ENCODE measurements at places on chromosomes 5 and 9.
A peak's percentile ranks its signal among the peaks of the same experiment; 100 is the strongest.

- no peak for DNase-seq
Measured at GRCh38 chr5:73693573-73694061, 67.6 kb downstream of the ARHGEF28 start.

DNA sequence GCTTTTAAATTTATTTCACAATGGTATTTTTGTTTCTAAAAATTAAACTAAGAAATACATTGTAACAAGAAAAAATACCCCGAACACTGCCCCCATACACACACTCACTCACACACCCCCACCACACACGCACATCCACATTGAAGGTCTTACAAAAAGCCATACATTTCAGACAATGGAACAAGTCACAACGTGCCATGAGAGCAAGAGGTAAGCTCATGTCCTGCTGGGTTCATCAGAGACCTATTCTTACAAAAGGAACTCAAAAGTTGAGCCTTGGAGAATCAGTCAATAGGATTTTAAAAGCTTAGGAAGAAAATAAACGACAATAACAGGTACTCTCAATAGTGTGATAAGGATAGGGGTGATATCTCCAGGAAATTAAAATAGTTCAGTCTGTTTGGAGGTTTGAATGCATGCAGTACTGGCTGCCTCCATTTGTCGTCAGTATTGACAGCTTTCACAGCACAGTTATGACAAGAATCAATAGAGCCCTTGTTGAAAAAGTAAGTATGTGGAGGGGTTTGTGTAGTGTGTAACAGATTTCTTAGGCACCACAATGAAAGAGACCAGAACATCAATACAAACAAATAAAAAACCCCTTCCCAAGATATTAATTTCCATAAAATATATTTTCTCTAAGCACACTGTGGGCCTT, 1826.2 kb upstream of the CDH6 start:
- DNase-seq, result no peak

DNA sequence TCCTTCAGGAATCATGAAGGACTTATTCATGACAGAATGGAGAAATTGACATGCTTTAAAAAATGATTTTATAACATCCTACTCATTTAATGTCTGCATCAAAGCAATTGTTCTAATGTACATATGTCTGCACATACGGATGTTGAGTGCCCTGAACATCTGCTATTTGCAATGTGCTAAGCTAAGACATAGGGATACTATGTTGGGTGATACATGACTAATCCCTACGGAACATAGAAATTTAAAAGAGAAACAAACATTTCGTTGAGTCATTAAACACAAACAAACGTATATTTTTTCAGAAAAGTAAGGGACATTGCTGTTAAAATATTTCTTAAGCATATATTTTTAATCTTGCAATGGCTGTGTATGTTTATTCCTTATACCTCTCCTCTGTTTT, 686.5 kb upstream of the ADAMTS16 start:
- no peak for DNase-seq

DNA sequence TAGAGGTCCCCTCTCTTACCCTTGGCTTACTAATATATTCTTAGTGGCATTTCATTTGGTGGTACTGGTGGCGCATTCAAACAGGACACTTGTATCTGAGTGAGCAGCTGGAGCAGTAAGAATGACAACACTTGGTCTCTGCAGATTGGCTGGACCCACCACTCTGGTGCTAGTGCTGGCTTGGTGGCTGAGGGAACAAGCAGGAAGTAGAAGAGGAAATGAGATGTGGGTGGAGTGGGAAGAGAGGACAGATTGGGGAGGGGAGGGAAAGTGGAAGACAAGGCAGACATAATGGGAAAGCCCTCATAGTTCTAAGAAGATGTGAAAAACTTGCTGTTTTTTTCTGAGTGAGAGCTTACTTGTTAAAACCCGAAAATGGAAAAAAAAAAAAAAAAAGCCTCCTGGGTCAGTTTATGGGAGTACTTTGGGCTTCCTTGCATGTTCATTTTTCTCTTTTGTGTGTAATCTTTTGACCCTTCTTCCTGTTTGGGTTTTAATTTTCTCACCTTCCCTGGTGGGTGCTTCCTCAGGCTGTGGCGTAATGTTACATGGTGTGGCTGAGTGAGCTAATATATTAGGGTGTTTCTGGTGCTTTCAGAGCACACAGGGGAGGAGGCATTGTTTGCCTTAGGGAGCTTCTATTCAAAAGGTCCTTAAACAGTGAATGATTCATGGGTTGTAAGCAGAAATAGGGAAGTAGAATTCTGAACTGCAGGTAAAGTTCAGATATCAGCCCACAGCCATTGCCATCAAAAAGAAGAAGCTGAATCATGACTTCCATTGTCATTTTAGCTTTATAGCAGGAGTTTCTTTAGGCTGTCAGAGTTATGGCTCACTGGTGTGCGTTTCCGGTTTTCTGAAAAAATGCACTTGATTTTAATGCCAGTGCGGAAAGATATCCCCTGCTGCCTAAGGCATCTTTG, 52.3 kb downstream of the TLE4 start:
- no peak for DNase-seq

DNA sequence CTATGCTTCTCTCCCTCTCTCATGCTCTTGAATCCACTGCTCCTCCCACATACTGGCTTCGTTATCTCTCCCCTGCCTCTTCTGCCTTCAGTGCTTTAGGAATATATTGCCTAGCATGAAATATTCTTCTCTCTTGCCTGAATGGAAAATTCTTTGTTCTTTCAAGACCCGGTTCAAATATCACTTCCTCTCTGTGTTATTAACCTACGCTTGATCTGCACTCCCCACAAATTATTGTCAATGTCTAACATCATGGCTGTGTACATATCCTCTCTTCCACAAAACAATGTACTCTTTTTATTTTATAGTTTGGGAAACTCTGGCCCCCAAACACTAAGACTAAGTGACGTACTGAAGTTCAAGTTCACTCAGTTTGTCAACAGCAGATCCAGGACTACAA, 211.0 kb downstream of the SEC61B start:
- DNase-seq, result no peak

- DNase-seq, result no peak
Measured at GRCh38 chr5:32394981-32395380, 49.6 kb downstream of the ZFR start.

DNA sequence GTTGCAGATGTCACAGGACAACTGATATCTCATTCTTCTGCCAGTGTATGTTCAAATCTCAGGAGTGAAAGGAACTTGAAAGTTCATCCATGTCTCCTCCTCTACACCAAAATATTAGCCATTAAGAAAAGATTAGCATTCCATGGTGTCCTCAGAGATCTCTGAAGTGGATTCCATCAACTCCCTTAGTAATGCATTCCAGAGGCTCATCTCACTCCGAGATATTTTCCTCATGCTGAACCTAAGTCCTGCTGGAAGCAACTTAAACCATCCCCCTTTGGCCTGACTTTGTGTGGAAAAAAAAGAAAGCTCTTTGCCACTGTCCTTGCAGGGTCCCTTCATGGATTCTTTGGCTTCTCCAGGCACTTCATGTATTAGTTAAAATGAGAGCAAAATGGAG, 155.7 kb upstream of the ZNF462 start:
- no peak for DNase-seq

- DNase-seq, result no peak
Measured at GRCh38 chr5:14101922-14102321, 41.2 kb upstream of the TRIO start.

- no peak for DNase-seq
Measured at GRCh38 chr5:179126506-179126991, 66.4 kb downstream of the ZNF354C start.

DNA sequence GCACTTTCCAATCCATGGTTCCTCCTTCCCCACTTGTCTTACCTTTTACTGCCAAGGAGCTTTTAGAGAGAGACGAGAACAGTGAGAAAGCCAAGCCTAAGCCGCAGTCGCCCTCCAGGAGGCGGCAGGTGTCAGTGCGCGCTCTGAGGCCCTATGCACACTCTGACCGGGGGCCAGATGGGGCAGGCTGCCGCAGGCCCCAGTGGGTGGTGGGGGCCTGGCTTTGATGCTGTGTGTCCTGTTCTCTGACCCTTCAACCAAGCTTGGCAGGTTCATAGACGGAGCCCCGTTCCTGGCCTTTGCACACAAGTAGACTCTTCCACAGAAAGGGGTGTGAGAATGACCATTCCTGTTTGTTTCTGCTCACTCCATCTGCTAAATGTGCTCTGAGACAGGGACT, 77.3 kb downstream of the WNK2 start:
- peak; percentile 5 for DNase-seq

DNA sequence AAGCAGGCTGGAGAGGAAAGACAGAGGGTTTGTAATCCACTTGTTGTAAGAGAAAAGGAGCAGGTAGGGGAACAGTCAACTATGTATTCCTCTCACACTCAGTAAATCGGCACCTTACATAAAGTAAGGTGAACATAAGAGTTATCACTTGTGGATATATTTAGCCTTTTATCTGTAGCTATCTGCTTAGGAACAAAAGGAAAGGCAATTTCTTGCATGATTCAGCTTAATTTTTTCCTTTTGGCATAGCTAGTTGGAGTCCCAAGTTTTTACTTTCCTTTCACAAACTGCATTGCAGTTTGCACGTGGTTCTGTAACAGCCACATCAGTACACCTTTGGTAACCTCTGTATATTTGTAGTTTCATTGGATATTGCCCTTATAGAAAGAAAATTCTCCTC, 250.9 kb upstream of the PIK3R1 start:
- no peak for DNase-seq

GRCh38 chr9:130112538-130113151, 58.9 kb downstream of the GPR107 start:
- no peak for DNase-seq

DNA sequence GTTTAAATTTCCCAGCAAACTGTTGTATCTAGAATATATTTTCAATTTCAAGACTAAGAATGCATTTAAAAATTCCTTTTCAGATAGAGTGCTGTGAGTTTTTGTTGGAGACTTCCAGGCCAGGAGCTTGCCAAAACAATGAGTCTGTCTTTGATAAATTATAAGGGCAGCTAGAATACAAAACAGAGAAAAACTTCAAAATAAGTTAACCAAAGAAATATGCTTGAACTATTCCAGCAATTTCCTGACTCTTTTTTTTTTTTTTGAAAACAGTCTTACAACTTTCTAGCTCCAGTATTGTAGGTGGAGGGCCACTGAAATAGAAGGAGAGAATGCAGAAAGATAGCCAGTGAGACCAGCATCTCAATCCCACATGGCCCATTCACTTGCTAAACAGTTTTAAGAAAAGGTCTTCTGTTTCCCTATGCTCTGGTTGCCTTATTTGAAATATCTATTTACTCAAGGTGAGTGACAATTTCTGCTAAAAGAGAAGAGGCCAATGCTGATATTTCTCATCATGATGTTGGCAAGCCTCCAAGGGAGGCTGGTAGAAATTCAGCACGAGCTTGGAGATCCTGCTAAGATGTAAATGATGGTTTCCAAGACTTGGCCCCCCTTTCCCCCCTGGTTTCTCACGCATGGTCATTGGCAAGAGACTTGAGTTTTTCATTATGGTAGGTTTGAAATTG, 103.2 kb downstream of the USP20 start:
- no peak for DNase-seq

- no peak for DNase-seq
Measured at GRCh38 chr9:8745347-8745746, 945.8 kb upstream of the DMAC1 start.

GRCh38 chr9:16718952-16719351, 151.5 kb downstream of the BNC2 start:
- no peak for DNase-seq

- DNase-seq, result no peak
Measured at GRCh38 chr9:135087489-135087792, at the start of gene OLFM1. OLFM1 (plus strand) TSS chr9:135087668; CDS start chr9:135087990, 322 bp downstream.

DNA sequence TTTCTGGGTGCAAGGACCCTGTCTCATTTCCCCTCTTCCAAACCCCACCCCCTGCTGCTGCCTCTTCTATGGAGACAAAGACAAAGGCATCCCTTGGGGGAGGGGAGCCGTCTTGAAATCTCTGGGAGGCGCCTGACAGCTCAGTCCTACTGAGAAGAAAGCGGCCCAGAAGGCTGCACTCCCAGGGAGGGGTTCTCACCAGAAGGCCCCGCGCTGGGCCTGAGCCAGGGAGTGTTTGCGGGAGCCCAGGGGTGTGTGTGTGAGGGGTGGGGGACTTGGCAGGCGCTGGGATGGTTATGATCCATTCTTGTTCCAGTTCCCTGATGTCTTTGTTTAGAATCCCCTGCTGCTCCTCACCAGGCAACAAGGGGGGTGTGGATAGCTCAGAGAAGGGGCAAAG, 45.7 kb upstream of the ALDH1B1 start:
- peak; percentile 47 for DNase-seq

DNA sequence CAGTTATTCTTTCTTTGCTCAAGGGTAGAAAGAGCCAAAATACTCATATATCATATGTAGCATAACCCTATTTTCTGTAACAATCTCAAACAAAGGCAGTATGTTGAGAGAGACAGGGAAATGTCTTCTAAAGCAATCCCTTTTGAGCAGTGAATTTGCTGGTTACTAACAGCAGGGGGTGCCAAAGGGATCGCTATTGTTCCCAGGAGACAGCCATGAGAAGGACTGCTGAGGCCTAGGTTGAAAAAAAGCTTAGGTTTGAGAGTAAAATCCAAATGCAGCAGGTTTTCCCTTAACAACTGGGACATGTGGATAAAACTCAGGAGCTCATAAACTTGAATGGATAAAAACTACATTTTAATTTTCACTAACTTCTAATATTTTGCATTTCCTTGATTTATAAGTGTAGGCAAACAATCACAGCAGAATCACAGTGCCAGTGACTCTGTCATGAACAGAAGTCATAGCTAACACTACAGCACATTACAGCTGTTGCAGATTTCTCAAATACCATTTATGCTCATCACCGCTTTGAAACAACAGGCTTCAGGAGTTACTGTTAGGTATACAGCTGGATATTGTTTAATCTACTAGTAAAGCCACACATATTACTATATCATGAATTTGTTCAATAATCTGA, 148.4 kb downstream of the MAPKAP1 start:
- peak; percentile 56 for DNase-seq

GRCh38 chr9:131142160-131142559, 16.8 kb downstream of the NUP214 start:
- no peak for DNase-seq

DNA sequence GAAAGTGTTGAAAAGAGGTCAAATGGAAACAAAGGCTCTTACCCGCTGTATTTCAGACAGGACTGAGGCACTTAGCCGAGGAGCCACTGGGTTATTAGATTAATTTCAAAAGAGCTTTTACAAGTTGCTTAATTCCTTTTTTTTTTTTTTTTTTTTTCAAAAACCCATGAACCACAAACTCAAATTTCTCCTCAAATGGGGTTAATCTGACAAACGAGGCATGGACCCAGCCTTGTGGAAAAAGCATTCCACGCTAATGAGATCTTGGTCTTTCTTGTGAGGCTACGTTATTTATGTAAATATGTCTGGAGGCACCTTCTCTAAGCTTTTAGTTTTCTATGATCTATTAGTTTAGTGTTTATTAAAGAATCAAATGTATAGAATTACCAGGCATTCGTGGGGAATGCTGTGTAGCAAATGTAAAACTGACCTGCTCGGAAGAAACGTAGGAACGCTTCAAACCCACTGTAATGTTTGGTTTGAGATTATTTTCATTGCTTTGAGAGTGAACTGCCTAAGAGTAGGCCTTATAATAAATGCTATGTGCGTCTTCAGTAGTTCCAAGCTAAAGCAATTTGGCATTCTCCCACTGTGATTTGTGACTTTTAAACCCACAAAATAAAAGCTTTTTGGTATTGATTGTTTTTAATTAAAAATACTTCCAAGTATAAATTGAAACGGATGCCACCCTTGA, 134.7 kb downstream of the CDH6 start:
- no peak for DNase-seq

GRCh38 chr9:13281356-13282016, 2.0 kb upstream of the MPDZ start:
- DNase-seq, result no peak

All from NCI-H2081 (cell line).